ENCODE measurements at places on chromosomes 11 and 22.

GRCh38 chr11:76918941-76919386 lies 58.2 kb downstream of the ACER3 start:
- no peak for DNase-seq

- DNase-seq: no peak
Observed at GRCh38 chr11:3170044-3170755, 5.1 kb upstream of the OSBPL5 start.

DNA sequence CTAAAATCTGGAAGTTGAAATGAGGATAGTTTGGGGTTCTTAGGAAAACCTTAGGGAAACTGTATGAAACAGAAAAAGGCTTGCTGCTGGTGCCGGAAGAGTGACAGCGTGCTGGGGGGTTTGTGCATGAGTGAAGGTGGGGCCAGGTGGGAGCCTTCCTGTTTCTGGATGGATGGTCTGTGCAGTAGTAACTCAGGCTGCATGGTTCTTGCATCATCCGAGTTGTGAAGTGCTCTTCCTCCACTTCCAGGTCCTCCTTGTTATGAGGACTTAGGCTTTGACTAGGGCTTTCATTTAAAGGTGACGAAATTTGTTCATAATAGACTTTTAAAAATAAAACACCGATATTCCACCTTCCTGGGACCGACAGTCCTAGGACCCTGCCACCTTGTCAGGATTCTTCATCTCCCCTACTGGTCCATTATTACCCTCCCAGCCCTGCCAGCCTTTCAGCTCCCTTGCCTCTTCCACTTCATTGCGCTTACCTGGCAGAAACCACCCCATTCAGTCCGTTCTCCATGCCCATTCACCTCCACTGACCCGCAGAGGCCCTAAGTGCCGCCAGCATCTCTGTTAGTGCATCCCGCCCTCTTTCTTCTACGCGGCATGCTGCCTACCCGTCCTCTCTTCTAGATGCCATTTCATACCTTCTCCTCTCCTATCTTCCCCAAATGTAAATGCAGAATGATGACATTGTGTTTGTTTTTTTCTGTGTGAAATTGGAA lies 47.3 kb downstream of the PPFIA1 start:
- DNase-seq: no peak

DNA sequence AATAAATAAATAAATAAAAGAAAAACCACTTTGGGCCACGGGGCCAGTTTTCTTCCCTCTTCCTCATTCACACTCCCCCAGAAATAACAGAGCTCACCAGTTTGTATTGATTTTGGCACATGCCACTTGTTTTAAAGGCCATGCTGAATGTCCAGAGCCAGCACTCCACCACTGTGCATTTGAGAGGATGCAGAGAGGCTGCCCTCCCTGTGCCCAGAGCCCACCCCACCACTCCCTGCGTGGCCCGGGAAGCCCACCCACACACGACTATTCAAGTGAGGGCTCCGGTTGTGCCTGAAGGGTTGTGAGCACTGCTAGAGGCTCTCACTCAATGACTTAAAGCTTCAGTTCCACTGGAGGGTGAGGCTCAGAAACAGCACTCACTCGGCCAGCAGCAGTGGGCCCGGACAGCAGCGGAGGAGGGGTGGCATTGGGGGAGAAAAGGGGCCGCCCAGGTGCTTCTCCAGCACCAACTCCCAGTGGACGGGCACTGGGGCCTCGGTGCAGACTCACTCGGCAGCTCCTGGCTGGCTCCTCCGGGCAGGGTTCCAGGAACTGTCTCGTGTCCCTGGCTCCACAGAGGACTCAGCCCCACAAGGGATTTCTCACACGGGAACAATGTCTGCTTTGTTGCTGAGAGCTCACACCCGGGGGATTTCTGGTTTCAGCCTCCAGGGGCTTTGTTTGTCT lies 112.7 kb downstream of the SHANK2 start:
- DNase-seq: no peak

DNA sequence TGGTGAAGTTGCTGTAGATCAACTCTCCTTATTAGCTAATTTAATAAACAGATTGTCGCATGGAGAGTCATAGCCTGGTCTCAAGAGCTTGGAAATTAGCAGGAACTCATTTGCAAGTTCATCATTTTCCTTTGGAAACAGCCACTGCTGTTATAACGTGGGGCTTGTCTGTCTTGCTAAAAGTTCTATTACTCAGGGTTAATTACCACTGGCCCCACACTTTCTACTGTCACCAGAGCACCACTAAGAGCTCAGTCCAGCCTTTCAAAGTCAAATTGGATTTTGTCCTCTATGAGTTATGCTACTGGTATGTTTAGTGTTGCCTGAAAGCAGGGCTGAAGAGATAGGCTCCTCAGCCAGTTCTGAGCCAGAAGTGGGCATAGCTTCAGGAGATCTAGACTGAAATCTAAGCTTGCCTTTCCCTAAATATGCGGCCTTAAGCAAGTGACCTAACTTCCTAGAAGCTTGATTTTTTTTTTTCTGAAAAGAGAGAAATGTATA lies 292.2 kb downstream of the INSC start:
- DNase-seq: no peak

DNA sequence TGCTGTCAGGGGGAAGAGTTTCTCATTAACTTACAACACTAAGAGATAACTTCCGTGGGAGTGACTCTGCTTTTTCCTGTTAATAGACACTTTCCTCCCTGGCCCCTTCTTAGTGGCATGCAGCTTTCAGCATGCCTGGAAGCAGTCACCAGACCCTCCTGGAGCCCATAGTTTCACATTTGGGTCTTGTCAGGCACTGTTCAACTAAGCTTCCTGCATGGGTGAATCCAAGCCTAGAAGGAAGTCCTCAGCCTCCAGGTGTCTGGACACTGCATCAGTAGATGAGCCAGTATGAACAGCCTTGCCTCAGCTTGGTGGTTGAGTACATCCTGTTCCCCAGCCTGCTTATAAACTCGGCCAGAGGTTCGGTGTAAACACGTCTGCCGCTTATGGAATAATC lies 68.1 kb downstream of the PPP6R3 start:
- DNase-seq: no peak

- DNase-seq: no peak
Observed at GRCh38 chr11:64141081-64141783, 24.7 kb downstream of the MACROD1 start.

DNA sequence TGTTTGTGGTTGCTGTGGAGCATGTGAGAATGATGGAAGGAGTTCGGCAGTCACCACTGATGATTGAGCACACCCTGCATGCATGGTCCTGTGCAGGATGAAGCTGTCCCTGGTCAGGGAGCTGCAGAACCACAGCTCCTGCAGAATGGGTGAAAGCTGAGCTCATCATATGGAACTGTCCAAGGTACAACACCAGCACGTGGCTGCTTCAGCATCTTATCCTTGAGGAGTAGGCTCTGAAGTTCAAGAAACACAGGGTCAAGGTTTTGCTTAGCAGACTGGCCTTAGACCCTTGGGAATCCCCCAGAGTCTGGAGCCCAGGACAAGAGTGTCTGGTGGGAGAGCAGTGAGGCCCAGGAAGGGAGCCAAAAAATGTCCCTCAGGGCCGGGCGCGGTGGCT lies 182.4 kb upstream of the LARGE1 start:
- no peak for DNase-seq

GRCh38 chr11:79206951-79207350 lies 233.9 kb downstream of the TENM4 start:
- no peak for DNase-seq

DNA sequence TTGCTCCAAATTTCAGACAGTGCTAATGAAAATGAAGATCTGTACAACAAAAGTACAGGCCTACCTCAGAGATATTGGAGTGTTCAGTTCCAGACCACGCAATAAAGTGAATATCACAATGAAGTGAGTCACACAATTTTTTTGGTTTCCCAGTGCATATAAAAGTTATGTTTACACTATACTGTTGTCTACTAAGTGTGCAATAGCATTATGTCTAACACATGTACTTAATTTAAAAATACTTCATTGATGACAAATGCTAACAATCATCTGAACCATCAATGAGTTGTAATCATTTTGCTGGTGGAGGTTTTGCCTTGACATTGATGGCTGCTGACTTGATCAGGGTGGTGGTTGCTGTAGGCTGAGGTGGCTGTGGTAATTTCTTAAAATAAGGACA lies 60.6 kb upstream of the E2F8 start:
- DNase-seq: no peak

DNA sequence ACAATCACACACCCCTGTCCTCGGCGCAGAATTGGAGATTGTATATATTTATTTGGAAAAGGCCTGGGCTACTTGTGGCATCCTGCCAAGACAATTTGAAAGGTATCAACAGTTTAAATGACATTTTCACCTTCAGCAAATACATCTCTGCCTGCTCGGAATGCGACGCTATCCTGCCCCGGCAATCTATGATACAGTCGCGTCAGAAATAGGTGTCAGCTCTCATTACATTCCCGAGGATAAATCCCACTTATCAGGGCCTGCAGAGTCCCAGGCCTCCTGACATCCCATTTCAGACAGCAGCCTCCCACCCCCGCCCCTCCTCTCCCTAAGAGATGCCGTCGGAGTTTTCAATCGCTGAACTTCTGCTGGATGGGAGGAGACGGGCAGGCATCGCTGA lies 114.7 kb downstream of the BRD1 start:
- DNase-seq: no peak

- no peak for DNase-seq
Observed at GRCh38 chr11:3166268-3167142, 1.4 kb upstream of the OSBPL5 start.

DNA sequence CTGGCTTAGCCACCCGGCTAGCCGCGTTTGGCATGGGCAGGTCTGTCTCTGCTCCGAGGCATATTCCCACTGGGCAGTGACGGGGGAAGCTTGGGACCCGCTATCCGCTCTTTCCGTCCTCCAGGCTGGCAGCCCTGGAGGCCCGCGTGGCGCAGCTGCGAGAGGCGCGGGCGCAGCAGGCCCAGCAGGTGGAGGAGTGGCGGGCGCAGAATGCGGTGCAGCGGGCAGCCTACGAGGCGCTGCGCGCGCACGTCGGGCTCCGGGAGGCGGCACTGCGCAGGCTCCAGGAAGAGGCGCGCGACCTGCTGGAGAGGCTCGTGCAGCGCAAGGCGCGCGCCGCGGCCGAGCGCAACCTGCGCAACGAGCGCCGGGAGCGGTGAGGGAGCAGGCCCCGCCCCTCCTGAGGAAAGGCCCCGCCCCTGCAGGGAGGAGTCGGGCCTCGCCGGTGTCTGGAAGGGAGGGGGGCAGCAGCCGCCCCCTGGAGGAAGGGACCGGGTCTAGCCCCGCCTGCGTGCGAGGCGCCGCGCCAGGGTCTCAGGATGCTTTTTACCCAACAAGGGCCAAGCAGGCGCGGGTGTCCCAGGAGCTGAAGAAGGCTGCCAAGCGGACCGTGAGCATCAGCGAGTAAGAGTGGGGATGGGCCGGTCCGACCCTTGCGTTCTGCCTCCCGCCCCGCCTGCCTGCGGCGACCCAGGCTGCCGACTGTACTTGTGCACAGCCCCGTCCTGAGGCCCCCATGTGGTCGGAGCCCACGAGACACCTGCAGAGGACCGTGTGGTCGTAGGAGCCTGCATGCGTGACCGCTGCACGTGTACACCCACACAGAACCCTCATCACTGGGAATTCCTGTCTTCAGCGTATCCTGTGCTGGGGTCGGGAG lies 7.9 kb downstream of the ATG16L2 start:
- DNase-seq: peak; percentile 84

GRCh38 chr11:8693555-8693954 lies 11.0 kb downstream of the RPL27A start:
- DNase-seq: no peak

DNA sequence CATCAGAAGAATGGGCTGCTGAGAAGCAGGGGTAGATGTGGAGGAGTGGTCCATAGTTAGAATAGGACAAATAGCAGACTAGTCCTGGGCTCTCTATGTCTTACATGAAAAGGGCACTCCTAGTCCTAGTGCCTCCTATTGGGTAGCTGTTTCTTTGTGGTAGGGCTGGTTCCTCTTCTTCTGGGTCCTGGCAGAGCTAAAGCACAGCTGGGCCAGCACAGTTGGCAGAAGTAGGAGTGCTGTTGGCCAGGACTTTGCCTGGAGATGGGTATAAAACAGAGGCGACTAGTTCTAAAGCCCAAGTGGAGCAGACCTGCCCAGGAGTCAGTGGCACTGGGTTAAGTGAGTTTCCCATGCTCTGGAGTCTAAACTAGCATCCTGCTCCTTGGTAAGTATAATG lies 55.2 kb downstream of the PPFIBP2 start:
- DNase-seq: no peak

- no peak for DNase-seq
Observed at GRCh38 chr11:117332843-117333242, 5.2 kb downstream of the CEP164 start.

GRCh38 chr11:108729227-108729871 lies 64.5 kb downstream of the DDX10 start:
- DNase-seq: no peak

DNA sequence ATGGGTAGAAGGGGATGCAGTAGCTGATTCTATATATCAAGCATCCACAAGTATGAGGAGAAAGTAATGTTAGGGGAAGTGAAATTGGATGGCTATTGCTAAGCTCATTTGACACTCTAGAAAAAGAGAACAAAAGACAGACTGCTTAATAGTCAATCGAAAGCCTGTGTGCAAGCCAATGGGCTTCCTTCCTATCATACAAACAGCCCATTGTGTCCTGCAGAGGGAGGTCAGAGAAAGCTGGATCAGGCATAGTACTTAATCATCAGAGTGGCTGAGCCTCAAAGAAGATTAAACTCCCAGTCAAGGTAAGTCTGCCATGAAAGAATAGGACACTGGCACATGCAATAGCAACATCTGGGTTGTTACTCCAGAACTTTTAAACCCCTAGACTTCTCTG lies 50.9 kb upstream of the PGR start:
- DNase-seq: no peak

GRCh38 chr22:29636751-29637150 lies 33.3 kb downstream of the NF2 start:
- DNase-seq: no peak

DNA sequence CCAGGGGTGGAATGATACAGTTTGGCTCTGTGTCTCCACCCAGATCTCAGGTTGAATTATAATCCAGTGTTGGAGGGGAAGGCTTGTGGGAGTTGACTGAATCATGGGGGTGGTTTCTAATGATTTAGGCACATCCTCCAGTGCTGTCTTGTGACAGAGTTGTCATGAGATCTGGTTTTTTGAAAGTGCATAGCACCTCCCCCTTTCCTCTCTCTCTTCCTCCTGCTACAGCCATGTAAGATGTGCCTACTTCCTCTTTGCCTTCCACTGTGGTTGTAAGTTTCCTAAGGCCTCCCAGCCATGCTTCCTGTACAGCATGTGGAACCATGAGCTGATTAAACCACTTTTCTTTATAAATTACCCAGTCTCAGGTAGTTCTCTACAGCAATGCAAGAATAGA lies 45.1 kb downstream of the THAP12 start:
- DNase-seq: no peak

- no peak for DNase-seq
Observed at GRCh38 chr22:22870577-22871404, 16.8 kb upstream of the IGLL5 start.

- DNase-seq: no peak
Observed at GRCh38 chr11:90775567-90776165, 552.8 kb upstream of the CHORDC1 start.

All from stimulated activated CD4-positive, alpha-beta T cell treated with anti-CD3 and anti-CD28 coated beads, Interleukin-15, amount 100 ng/mL, for 48 hours (primary cell).